ENCODE measurements at places on chromosomes 4 and X.

GRCh38 chr4:71498625-71499024 is 159.8 kb downstream of the SLC4A4 start:
- DNase-seq, result no peak

- peak; percentile 47 for DNase-seq
Measured at GRCh38 chrX:118974088-118974907, at the start of gene LONRF3. TSS of gene LONRF3 (plus strand) at chrX:118974618. CDS start at chrX:118974781, 163 bp downstream.

DNA sequence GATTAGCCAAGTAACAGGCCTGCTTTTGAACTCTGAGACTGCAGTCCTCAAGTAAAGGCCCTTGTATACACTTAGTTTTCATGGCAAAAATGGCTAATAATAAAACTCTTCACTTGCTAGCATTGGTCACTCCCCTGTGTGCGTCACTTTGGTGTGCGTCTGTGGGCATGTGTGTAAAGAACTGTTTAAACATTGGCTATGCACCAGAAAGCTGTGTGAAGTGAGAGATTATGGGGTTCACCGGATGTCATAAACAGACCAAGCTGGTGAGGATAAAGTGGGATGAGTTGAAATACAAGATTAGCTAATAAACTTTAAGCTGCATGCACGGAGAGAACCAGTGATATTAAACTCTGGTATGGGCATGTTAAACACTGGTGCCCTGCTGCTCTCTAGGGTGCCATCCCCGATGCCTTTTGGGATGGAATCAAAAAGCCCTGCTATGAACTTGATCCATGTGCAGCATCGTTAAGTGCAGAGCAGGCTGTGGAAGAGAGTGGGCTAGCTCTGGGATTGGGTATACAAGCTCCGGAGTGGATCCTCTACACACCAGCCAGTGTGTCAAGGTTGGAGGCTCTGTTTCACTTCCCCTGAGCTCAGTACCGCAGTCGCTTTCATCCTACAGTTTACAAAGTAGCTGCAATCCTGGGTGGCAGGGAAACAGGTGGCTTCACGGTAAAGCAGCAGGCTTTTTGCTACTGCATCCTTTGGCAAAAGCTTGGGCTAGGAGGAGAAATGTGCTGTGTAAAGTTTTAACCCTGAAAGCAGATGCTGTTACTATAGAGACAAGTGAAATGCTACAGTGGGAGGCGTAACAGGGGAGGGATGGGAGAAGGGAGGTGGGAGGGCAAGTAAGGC is 108.3 kb upstream of the SLC4A4 start:
- DNase-seq, result no peak

DNA sequence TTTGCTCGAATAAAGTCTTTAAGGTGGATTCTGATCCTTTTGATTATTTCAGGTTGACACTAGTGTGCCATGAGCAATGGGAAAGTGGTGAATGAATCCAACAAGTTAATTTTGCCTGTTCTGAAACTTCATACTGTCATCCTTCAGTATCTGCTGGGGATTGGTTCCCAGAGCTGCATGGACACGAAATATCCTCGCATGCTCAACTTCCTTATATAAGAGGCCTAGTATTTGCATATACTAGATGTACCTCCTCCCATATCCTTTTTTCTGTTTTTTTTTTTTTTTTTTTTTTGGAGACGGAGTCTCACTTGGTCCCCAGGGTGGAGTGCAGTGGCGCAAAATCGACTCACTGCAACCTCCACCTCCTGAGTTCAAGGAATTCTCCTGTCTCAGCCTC is 23.0 kb upstream of the PDS5A start:
- DNase-seq, result no peak

DNA sequence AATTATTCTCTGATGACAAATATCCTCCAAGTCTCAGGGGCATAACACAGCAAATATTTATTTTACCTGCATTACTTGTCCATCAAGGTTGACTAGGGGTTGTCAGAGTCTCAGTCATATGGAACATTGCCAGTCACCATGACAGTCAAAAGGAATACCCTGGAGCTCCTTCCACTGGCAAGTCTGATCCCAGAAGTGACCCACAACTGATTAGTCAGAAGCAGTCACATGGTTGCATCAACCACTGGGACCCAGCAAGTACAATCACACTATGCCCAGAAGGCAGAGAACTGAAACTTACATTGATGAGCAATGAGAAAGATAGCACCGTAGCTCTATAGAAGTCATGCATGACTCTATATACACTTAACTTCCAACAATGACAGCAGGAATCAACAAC is 41.9 kb upstream of the SOD3 start:
- DNase-seq, result no peak

DNA sequence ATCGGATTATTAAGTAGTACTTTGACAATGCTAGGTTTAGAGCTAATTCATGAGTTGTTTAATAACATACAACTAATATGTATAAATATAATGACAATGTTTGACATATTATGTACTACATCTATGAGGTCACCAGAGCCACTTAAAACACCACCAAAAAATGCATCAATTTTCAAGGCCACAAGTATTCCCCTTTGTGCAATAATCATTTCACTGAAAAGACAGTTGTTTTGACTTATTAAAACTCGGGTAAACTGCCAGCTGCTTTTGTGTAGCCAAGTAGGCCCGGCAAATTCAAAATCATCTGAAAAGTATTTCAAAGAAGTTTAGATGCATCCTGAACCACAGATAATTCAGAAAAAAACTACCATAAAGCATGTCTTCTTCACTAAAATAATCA is 48.7 kb downstream of the CLOCK start:
- no peak for DNase-seq

GRCh38 chrX:155535866-155536265 is 76.9 kb downstream of the TMLHE start:
- DNase-seq, result no peak

DNA sequence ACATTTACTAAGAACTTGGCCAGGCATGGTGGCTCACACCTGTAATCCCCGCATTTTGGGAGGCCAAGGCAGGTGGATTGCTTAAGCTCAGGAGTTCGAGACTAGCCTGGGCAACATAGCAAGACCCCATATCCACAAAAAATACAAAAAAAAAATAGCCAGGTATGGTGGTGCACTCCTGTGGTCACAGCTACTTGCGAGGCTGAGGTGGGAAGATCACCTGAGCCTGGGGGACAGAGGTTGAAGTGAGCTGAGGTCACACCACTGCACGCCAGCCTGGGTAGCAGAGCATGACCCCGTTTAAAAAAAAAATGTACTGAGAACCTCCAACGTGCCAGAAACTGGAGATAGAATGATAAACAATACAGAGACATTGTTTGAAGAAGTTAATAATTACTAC is 8.0 kb downstream of the OPRPN start:
- no peak for DNase-seq

- DNase-seq, result no peak
Measured at GRCh38 chr4:136803433-136803832, 728.9 kb downstream of the PCDH18 start.

DNA sequence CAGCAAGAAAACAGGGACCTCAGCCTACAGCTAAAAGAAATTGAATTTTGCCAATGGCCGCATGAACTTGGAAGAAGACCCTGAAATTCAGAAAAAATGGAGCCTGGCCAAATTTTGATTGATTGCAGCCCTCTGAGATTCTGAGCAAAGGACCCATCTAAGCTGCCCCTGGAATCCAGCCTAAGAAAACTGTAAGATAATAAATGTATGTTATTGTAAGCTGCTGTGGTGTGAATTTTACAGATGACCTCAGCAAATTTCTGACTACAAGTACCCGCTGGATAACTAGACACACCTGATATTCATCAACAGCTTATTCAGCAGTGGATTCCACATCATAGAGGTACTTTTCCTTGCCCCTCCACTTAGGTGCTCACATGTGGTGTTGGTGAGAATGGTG is 119.5 kb upstream of the EPHA5 start:
- no peak for DNase-seq

DNA sequence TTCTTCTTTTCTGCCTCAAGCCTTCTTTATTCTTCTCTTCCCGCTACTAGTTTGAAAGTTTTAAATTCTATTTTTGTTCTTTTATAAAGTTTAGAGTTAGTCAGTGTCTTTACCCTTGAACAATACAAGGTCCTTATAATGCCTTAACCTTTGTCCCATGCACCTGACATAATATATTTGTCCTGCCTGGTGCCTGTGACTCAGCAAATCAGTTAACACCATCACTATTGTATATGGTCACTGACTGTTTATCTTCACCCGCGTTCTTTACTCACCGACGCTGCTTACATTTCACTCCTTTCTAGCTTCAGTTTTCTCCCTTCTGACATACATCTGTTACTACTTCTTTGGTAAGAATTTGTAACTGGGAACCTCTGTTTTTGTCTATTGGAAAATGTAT is 5.7 kb downstream of the SMIM20 start:
- no peak for DNase-seq

GRCh38 chr4:141294306-141294705 is 73.6 kb downstream of the ZNF330 start:
- no peak for DNase-seq

GRCh38 chr4:182924497-182924896 is 7.3 kb upstream of the DCTD start:
- no peak for DNase-seq

- DNase-seq, result no peak
Measured at GRCh38 chr4:87745064-87745807, 54.1 kb upstream of the IBSP start.

DNA sequence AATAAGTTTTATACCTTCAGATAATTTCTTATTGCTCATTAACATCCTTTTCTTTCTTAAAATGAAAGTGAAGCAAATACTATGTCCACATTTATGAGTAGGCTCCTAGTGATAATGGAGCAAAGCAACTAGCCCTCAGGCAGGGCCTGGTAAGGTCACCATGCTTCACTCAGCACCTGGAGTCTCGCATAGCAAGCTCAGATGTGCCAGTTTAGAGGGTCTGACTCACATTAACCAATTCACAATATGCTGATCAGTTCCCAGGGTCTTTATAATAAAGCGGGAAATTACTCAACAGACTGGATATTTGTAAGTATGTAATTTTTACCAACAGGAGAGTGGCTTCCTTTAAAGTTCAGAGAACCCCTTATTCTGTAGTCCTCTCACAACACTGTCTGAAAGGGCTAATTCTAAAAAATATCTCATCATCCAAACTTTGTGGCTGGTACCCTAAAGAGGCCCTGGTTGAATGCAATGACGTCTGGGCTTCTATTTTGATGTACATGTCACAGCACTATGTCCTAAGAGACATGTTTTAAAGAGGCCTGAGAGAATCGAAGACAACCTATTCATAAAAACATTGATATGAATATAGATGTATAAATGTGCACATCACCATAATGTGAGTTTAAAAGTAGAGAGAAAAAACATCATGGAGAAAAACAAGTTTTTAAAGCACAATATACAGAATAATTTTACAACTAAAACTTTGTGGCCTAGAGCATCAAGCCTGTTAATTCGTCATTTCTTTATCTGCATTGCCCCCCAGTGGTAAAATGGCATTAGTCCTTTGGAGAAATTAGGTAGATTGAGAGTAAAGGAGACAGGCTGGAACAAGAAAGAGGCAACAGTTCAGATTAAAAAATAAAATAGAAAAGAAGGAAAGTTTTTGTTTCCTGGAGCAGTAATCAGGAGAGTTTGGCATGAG is 44.3 kb downstream of the IL21 start:
- no peak for DNase-seq

DNA sequence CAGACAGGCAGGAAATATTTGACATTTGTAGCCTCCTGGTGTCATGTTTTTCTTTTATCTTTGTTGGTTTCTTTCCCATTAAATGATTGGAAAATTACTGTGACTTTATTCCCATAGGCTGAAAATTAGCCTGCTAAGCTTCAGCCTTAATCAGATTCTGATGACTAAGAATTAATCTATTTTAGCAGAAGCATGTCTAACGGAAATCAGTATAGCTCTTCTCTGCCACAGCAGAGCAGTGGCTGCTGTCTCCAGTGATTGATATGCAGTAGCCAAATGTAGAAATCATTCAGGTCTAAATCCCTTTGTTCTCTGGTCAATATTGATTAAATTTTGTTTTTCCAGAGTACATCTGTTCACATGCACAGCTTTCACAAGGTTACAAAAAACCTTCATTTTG is 199.3 kb downstream of the GC start:
- no peak for DNase-seq

- DNase-seq, result no peak
Measured at GRCh38 chrX:120334603-120335002, 23.3 kb upstream of the TMEM255A start.

- DNase-seq, result no peak
Measured at GRCh38 chr4:17098996-17099395, 200.6 kb upstream of the LDB2 start.

DNA sequence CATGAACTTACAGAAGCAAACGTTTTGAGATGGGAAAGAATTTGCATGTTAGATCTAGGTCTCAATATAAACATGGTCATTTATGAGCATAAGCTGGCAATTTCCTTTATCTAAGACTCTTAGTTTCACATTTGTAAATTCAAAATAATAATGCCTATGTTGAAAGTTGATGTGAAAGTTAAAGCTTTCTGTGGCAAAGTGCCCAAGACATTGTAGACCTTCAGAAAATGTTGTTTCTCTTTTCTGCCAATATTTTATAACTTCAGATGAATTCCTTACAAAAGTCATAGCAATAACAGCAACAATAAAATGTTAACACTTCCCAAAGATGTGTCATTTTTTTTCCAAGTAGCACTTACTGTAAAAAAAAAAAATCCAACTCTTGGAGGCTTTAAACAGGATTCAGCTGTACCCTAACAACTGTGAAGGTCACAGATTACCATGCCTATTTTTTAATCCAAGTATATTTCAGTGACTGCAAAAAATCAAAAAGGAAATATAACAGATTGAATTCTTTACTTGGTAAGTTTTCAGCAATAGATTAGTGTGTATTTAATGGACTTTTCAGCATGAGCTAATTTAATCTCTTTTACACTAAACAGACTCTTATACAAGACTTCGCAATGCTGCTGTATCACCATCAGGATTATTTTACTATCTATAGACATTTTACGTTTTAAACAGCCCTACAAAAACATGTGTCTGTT is 206.5 kb upstream of the PDE5A start:
- DNase-seq, result no peak

- no peak for DNase-seq
Measured at GRCh38 chrX:16140983-16141382, 17.6 kb downstream of the GRPR start.

GRCh38 chr4:147813973-147814372 is 82.1 kb downstream of the ARHGAP10 start:
- no peak for DNase-seq

- no peak for DNase-seq
Measured at GRCh38 chr4:966266-967112, 6.9 kb downstream of the DGKQ start.

- DNase-seq, result no peak
Measured at GRCh38 chr4:2537011-2537830, 774 bp downstream of the FAM193A start.

- no peak for DNase-seq
Measured at GRCh38 chr4:154953691-154954090, 172.6 kb downstream of the RBM46 start.

- no peak for DNase-seq
Measured at GRCh38 chr4:105451346-105451745, 22.5 kb downstream of the PPA2 start.
